Stimulated activated CD4-positive, alpha-beta T cell treated with anti-CD3 and anti-CD28 coated beads, Interleukin-1b, Interleukin-23, amount 100 ng/mL, for 1 hour (primary cell): ENCODE measurements at places on chromosomes 3 and 15.

DNA sequence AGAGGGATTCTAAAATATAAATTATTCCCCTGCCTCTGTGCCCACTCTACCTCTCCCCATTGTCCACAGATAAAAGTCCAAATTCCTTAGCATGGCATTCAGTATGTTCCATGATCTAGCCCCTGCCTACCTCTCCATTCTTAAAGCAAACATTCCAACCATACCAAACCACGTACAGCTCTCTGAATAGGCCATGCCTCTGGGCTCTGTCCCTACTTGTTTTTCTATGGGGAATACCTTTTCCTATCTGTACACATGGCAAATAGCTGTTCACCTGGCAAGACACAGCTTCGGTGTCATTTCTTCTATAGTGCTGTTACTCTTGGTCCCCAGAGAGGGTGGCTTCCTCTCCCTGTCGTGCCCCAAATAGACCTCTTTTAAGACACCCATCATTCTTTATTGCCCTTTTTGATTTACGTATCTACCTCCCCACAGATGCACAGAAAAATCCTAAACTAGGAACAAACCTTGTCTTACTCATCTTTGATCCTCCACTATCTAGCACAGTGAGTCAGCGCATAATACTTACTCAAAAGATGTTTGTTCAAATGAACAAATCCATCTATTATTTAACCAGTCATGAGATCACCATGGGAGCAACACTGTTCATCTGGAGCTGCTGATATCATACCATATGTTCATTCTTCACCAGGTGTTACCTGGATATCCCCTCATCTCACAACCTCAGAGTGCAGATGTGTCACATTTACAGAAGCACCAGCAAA, 329.8 kb downstream of the THSD4 start:
- DNase-seq = no peak

GRCh38 chr15:90665288-90666134, 51.6 kb upstream of the BLM start:
- no peak for DNase-seq

DNA sequence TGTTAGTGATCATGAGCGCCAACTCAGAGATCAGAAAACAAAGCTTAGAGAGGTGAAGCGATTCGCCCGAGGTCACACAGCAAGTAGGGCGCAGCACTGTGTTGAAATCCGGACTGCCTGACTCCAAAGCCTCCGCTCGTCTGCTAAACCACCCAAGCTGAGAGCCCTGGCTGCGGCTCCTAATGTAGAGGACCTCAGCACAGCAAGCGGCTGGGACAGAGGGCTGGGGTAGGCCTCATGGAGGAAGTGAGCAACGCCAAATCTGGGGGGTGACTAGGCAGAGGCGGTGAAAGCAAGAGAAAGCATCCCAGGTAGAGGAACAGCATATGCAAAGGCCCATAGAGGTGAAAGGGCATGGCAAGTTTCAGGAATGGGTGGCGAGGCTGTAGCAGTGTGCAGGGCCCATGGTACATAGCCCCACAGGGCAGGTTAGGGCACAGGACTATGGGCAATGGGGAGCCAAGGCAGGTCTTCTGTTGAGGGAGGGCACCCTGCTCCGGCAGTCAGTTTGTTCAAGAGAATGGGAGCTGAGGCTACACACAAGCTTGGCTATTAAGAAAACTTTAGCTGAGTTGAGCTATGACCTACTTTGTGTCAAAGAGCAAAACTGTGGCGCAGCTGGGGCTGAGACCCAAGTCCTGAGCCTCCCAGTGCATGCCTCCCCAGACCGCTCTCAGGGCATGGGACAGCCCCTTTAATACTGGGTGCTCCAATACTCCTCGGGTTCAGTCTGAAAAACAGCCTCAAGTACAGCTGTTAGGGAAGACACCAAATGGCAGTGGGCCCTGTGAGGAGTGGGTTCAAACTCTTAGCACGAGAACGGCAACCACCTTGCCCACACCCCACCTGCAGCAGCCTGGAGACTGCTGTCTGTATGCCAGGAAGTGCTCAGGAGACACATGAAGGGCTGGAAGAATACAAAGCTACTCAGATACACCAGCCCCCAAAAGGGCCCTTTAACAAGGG, 988 bp upstream of the CFAP92 start:
- no peak for DNase-seq

GRCh38 chr3:128492671-128493569, at the start of gene GATA2:
GATA2 (minus strand) TSS chr3:128493201; CDS start chr3:128487031, 6,170 bp downstream.
- DNase-seq = no peak

- no peak for DNase-seq
Observed at GRCh38 chr15:25766417-25766816, 96.7 kb downstream of the ATP10A start.

- DNase-seq = no peak
Observed at GRCh38 chr3:96430079-96430478, 384.3 kb upstream of the EPHA6 start.

DNA sequence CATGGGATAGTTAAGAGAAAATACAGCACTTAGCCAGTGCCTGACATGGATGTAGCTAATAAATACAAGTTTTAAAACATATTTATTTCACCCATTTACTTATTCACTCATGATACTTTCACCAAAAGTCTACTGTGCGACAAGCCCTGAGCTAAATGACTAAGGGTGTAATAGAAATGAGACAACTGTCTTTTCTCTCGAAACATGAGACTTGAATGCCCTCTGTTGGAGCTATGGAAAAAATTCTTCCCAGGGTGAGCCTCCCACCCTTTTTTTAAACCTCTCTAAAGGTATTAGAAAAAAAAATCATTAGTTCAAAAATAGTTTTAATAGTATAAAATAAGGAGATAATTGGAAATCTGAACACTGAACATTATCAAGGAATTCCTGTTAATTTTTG, 24.3 kb upstream of the RPL14 start:
- DNase-seq = no peak

DNA sequence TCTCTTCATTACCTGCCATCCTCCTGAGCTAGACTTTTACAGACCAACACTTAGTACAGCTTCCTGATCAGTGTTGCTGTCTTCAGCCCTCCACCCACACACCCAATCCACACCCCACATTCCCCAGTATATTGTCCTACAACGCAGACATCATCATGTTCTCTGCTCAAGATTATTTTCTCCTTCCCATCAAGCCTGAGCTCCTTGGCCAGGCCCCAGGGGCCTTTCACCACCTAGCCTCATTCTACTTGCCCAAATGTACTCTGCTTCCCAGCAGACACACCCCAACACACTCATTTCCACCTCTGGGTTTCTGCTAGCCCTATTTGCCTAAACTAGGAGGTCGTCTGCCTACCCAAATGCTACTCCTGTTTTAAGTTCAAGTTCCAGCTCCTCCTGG, 37.0 kb downstream of the DAPK2 start:
- no peak for DNase-seq

GRCh38 chr15:70632491-70633102, 130.8 kb downstream of the UACA start:
- no peak for DNase-seq

DNA sequence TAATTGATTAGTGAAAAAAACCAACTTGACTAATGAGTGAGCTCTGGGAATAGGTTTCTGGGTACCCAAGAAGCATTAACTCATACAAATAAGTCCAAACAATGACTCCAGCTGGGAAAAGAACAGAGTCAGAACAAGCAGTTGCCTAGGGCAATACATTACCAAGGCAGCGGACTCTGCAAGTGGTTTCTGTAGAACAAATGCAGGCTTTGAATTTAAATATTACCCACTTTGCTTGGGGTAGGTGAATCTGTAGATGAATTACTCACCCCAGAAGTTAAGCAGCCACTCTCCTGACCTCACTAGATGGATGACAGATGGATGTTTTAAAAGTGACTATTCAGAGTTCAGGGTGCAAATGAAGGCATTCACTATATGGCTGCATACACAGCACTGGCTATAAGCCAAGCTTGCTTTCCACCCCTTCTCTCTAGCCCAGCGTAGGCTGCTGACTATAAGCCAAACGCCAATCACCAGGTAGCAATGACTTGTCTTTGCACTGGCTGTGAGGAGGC, 73.1 kb upstream of the BHLHE40 start:
- no peak for DNase-seq

- DNase-seq = peak; percentile 95
Observed at GRCh38 chr15:64893481-64894394, 18.0 kb upstream of the ANKDD1A start.

GRCh38 chr3:47746264-47746663, 35.4 kb downstream of the SMARCC1 start:
- DNase-seq = no peak
